Suprapubic skin (tissue), 4 donors: ENCODE measurements at places on chromosomes 3 and 15. TPM values are rescaled to one million over a fixed set of nuclear protein-coding genes. Genes with fewer than 3 reads are reported as not detected.

Gene GCSAM
- total RNA-seq = 1.4 TPM

Gene DUOX2
- 32.6 TPM for total RNA-seq

Gene LMCD1
- 49.3 TPM for total RNA-seq

Gene DUOXA2
- total RNA-seq = not detected

Gene PPP1R14D
- total RNA-seq = not detected

Gene VGLL3
- total RNA-seq = 15.3 TPM

DNA sequence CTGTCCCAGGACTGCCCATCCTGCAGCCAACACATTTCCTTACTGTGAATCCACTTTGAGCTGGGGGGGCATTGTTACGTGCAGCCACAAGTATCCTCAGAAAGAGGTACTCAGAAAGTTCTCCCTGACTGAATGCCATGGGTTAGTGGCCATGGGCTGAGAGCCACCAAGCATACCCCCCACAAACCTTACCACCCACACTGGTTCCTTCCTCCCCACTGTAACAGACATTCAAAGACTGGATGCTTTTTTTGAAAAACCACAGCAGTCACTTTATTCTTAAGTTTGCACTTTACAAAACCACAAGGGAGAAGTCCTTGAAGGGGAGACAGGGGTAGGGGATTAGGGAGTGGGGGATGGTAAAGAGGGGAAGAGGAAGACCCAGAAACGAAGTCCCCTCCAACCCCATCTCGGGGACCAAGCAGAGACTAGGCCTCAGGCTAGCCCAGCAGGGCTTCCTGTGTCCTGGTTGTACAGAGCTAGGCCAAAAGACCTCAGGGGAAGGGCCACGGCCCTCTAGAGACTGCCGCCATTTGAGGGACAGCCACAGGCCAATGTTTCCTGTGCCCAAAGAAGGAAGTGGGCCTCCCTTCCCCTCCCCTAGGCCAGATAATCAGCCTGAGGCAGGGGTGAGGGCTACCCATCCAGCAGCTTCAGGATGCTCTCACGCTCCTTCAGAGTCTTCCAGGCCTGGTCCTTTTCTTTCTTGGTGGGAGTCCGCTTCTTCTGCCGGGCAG, 10.1 kb upstream of the CAMK1 start:
- no peaks in the 10 kb centered on the region for H3K27me3 ChIP-seq
- no peak overlapping the region for H3K4me3 ChIP-seq
- DNase-seq = no peak
- H3K4me1 ChIP-seq = peaks cover 11% of the 10 kb centered on the region
- H3K36me3 ChIP-seq = peaks cover 40% of the 10 kb centered on the region

- no peak overlapping the region for H3K4me3 ChIP-seq
- H3K27me3 ChIP-seq = no peaks in the 10 kb centered on the region
- peaks cover 3% of the 10 kb centered on the region for H3K4me1 ChIP-seq
- no peaks in the 10 kb centered on the region for H3K36me3 ChIP-seq
Measured at GRCh38 chr3:35664460-35664919, 25.2 kb downstream of the ARPP21 start.

DNA sequence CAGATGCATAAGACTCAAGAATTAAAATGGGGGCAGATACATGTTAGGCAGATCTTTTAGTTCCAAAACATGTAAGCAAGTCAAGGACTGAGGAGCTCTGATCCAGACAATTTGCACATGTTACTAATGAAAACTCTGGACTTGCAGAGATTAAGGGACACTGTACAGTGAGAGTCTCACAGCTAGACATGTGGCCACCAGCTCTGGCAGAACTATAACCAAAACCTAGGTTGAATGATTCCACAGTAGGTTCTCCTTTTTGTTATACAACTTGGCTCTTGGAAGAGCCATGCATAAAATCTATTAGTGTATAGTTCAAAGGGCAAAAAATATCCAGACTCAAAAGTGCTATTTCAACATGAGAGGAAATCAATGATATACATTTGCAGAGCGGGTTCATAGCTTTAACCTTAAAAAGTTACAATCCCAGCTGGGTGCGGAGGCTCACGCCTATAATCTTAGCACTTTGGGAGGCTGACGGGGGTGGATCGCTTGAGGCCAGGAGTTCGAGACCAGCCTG, 61.8 kb downstream of the SETD2 start:
- peaks cover 61% of the 10 kb centered on the region for H3K36me3 ChIP-seq
- no peak for DNase-seq
- H3K27ac ChIP-seq = no peak overlapping the region
- H3K4me1 ChIP-seq = no peaks in the 10 kb centered on the region

DNA sequence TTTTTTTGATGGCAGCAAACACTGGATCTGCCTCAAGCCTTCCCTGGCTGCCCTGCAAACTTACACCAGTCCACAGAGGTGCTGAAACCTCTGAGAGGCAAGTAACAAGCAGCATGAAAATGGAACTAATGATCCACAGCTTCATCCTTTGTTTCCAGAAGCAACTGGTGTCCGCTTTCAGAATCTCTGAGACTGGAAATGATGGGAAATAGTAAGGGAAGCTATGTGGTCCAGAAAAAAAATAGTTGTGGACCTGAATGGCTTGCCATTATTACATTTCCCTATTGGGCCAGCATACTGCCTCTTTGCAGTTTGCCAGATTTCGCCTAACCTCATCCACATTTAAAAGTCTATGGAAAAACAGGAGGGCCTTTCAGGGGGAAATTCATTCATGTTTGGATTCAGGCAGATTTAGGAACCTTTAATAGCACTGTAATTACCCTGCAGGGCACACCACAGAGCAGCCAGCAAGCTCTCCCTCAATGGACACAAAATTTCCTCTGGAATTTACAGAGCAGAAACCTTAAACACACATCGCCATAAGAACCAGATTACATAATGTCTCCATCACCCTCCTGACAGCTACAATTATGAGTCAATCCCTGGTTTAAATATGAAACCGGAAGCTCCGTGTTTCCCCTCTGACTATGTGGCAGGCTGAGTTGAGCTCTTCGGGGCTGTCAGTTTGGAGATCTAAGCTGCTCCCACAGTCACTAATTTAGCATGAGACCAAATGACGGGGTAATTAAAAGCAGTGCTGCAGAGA, 134.4 kb downstream of the TMCO5A start:
- H3K4me1 ChIP-seq = peaks cover 54% of the 10 kb centered on the region
- H3K27me3 ChIP-seq = no peaks in the 10 kb centered on the region
- H3K4me3 ChIP-seq = peak overlapping the region; percentile 27

DNA sequence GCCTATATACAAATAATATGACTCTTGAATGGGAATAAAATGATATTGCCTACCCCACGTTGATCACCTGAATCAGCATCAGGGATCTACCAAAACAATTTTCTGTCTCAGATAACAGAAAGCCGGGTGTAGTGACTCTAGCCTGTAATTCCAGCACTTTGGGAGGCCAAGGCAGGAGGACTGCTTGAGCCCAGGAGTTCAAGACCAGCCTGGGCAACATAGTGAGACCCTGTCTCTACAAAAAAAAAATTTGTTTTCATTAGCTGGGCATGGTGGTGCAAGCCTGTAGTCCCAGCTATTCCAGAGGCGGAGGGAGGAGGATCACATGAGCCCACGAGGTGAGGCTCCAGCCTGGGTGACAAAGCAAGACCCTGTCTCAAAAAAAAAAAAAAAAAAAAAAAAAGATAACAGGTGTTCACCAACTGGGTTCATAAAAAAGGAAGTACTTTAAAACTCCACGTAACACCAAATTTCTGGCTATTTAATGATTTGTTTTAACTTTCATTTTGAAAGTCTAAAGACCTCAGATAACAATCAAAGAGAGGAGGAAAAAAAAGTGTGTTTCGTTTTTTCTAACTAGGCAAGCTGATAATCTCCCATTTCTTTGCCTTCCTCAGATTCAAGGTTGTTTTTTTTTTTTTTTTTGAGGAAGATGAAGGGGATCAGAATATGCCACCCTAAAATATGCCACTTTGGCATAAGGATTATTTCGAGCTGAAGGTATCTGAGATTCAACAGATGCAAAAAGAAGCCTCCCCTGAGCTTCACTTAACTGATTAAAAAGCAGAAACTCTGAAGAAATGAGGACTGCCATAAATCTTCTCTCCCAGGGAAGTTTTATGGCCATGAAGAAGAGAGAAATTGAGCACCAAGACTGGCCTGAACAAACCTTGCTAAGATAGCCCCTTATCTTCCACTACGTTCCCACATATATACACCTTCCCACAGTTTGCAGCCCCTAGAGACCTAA, 44.1 kb downstream of the TRANK1 start:
- no peak overlapping the region for H3K27ac ChIP-seq
- peaks cover 3% of the 10 kb centered on the region for H3K4me1 ChIP-seq
- no peak overlapping the region for H3K4me3 ChIP-seq

- DNase-seq = no peak
- no peaks in the 10 kb centered on the region for H3K36me3 ChIP-seq
- H3K27me3 ChIP-seq = no peaks in the 10 kb centered on the region
- no peak overlapping the region for H3K4me3 ChIP-seq
Measured at GRCh38 chr3:23537101-23537551, 268.6 kb upstream of the UBE2E1 start.

- DNase-seq = no peak
- H3K27ac ChIP-seq = no peak overlapping the region
- no peaks in the 10 kb centered on the region for H3K36me3 ChIP-seq
- H3K4me1 ChIP-seq = no peaks in the 10 kb centered on the region
- no peaks in the 10 kb centered on the region for H3K27me3 ChIP-seq
Measured at GRCh38 chr15:86328658-86329057, 249.0 kb downstream of the AGBL1 start.

GRCh38 chr15:25058080-25058785, 103.4 kb downstream of the SNRPN start:
- DNase-seq = peak; percentile 41
- no peaks in the 10 kb centered on the region for H3K27me3 ChIP-seq

- no peak overlapping the region for H3K27ac ChIP-seq
- no peaks in the 10 kb centered on the region for H3K4me1 ChIP-seq
- H3K4me3 ChIP-seq = no peak overlapping the region
- no peaks in the 10 kb centered on the region for H3K36me3 ChIP-seq
- no peak for DNase-seq
- H3K27me3 ChIP-seq = no peaks in the 10 kb centered on the region
Measured at GRCh38 chr15:66784174-66784573, 82.1 kb downstream of the SMAD6 start.

DNA sequence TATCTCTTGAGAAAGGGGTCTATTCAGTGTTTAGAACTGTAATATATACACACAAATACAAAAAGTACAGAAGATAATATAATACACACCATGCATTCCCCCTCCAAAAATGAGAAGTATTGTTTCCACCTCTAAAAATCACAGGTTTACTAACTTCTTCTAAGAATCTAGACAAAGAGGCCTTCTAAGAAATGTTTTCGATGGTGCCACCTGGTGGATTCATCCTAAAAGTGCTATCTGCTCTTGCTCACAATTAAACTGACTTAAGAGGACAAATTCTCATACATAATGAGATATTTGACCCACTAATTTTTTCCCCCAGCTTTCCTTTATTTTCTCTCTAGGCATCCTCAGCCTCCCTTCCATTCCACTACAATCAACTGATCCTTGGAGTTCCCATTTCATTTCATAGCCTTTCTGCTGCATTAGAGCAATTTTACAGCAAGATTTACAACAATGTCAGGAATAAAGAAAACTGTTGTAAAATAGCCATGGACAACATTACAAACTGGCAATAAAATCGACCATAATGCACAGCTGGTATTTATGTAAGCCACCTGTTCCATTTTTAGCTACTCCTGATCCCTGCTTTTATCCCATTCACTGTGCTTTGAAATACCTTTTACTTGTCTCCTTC, 124.6 kb downstream of the ARRDC4 start:
- H3K4me3 ChIP-seq = no peak overlapping the region
- no peak for DNase-seq
- H3K4me1 ChIP-seq = no peaks in the 10 kb centered on the region
- no peak overlapping the region for H3K27ac ChIP-seq

DNA sequence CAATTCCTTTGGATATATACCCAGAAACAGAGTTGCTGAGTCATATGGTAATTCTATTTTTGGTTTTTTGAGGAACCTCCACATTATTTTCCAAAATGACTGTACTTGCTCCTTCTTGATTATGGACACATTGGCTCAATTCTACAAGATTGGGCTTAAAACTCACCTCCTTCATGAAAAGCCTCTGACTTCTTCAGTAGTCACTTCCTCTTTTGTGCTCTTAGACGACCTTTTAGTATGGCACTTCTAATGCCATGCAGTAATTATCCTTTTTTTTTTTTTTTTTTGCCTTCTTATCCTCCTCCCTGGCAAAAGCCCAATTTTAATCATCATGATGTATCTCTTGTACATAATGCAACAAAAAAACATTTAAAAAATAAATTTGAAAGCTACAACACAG, 33.0 kb upstream of the ABHD17C start:
- H3K36me3 ChIP-seq = no peaks in the 10 kb centered on the region
- no peak overlapping the region for H3K4me3 ChIP-seq
- peak overlapping the region; percentile 52 for H3K27ac ChIP-seq

DNA sequence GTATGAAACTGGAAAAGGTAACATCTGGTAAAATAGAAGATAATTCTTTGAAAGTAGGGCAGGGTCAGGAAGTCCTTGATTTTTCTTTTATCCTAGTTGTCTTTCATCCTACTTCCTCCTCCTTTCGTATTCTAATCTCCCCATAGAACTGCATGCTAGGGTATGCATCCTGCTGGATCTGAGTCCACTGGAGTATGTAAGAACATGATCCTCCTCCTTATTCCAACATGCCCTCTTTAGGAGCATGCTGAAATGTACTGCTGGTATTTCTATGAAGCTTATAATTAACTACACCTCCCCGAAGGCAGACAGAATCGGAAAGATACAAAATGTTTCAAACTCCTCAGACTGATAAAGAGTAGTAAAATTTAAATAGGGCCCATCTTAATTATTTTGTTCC, 493.8 kb downstream of the AGBL1 start:
- no peaks in the 10 kb centered on the region for H3K36me3 ChIP-seq
- no peak overlapping the region for H3K27ac ChIP-seq
- no peak for DNase-seq
- H3K4me1 ChIP-seq = no peaks in the 10 kb centered on the region

- H3K4me3 ChIP-seq = no peak overlapping the region
- H3K27me3 ChIP-seq = peaks cover 12% of the 10 kb centered on the region
- peaks cover 6% of the 10 kb centered on the region for H3K4me1 ChIP-seq
- peak; percentile 37 for DNase-seq
Measured at GRCh38 chr3:46468753-46469600, 4.3 kb upstream of the LTF start.

DNA sequence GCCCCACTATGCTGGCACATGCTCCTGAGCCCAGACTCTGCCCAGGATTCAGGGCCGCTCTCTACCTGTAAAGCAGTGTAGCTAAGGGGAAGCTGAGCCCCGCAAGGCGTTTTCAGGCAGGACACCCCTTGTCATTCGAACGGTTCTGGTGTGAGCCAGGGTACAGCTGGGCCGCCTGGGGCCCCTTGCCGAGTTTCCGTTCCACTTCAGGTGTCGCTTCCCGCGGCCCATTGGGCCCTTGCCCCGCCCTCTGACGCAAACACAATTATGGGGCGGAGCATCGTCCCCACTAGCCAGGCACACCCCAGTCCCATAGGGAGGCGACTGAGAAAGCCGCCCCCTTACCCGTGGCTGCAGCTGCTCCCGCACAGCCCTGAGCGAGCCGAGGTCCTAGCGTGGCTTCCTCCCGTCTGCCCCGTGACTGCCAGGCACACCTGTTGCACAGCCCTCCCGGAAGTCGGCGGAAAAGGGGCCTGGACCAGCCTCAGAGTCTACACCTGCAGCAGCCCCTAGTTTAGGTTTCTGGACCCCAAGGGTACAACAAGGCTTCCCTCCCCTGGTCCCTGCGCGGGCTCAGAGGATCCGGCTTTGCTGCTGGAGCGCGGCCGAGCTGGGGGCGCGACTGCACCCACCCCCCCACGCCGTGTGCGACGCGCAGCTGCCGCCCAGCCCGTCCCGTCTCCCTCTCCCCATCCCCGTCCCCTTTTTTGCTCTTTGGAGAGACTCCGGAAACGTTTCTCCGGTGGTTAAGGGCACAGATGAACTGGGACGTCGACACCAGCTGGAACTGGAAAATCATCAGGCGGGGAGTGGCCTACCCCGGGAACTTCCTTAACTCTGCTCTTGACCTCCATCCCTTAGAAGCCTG, at the start of gene PLSCR2:
Gene PLSCR2 (minus strand): TSS at position 412 of the 868 bp plus-strand sequence. CDS start 9,657 bp downstream, outside the sequence.
- peaks cover 14% of the 10 kb centered on the region for H3K4me1 ChIP-seq
- H3K4me3 ChIP-seq = peak within 1 kb of the TSS; percentile 65
- DNase-seq = peak; percentile 77
- peak within 1 kb of the TSS; percentile 81 for H3K27ac ChIP-seq
- H3K27me3 ChIP-seq = no peaks in the 10 kb centered on the region
